ENCODE measurements at places on chromosomes 13 and 19. TPM values are rescaled to one million over a fixed set of nuclear protein-coding genes. Genes with fewer than 3 reads are reported as not detected.

Gene ZNF541
- polyA plus RNA-seq, result 0.21 TPM

Gene OR10H1
- polyA plus RNA-seq, result 0.04 TPM

Gene DCT
- polyA plus RNA-seq, result 0.47 TPM

Gene ANO8
- polyA plus RNA-seq, result 10.5 TPM

Gene PLPPR3
- 14.6 TPM for polyA plus RNA-seq

Gene CYP4F11
- polyA plus RNA-seq, result not detected

DNA sequence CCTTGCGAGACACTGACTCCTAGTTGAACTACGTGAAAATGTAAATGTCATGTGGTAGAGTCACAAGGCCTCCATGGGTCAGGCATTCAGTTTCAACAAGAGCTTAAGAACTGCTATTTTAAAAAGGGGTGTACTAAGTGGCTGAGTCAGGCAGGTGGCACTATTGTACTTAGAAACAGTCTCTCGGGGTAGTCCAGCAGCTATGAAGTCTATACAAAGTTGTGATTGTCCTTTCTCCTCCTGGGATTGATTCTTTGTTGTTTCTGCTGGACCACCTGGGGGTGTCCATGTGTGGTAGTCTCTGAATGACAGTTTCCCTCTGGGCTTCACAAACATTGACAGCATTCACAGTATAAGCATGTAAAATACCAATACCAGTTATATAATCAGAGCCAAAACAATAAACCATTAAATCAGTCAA, 33.0 kb downstream of the UGGT2 start:
- DNase-seq, result peak; percentile 39

DNA sequence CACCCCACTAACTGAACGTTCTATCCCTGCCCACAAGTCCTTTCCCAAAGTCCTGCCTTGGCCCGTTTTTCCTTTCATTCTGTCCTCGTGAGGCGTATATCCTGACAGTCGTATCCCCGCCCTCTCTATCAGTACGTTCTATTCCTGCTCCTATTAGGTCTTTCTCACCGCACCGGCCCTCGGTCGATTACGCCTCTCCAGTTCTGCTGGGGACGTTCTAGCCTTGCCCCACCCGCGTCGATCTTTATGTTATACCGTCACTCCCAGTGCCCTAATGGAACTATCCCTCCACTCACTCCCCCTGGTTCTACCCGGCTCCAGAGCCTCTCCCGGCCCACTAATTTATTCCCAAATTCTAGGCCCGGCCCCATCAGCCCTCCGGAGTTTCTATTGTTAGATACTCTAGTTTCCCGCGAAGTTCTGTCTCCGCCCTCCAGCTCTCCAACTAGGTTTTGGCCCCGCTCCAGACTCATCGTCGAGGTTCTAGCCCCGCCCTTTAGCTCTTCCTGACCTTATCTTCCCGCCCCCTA, 2.0 kb downstream of the PLAUR start:
- no peak for DNase-seq

DNA sequence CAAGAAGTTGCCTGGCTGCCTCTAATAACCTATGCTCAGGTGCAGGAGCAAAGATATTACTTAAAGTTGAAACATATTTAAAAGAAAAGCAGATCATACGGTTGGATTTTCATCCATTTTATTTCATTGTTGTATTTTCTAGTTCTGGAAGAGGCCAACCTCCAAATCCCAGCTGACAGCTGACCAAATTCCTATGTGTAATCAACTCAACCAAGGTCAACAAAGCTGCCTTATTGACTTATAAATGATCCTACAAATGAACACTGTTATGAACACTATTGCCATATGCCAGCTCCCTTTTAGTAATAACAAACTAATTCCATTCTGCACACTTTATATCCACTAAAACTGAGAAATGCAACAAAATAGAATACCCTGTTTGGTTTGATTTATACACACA, 1537.4 kb downstream of the SLITRK1 start:
- no peak for DNase-seq

GRCh38 chr19:57103573-57104277, 16.1 kb upstream of the USP29 start:
- DNase-seq, result peak; percentile 72

DNA sequence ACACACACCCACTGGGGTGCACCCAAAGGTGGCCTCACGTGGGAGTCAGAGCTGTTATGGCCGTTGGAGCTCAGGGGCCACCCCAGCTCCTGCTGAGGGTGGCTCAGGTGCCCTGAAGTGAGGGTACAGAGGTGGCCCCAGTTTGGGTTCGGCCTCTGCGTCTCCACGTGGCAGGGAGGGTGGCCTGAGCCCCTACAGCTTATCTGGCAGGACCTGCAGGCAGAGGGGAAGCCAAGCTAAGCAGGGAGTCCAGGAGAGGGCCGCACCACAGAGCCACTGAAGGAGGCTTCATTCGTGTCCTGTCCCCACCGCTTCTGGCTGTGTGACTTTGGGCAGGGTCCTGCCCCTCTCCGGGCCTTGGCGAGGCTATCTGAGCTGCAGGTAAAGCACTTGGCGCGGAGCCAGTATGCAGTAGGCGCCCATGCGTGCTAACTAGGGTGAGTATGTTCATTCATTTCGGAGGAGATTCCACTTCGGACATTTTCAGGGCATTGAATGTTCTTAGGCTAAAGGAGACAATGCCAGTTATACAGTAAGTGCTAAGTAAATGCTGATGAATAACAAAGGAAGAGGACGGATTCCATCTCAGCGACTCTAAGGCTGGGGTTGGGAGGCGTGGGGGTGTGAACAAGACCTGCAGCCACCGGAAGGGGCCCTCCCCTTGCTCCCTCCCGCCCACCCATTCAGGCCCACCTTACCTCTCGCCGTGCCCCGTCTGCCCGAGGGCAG, 4.9 kb downstream of the REX1BD start:
- DNase-seq, result no peak

- peak; percentile 4 for DNase-seq
Observed at GRCh38 chr13:77099415-77099814, 72.5 kb upstream of the FBXL3 start.

GRCh38 chr13:84831666-84832657, 949.7 kb upstream of the SLITRK1 start:
- DNase-seq, result no peak

DNA sequence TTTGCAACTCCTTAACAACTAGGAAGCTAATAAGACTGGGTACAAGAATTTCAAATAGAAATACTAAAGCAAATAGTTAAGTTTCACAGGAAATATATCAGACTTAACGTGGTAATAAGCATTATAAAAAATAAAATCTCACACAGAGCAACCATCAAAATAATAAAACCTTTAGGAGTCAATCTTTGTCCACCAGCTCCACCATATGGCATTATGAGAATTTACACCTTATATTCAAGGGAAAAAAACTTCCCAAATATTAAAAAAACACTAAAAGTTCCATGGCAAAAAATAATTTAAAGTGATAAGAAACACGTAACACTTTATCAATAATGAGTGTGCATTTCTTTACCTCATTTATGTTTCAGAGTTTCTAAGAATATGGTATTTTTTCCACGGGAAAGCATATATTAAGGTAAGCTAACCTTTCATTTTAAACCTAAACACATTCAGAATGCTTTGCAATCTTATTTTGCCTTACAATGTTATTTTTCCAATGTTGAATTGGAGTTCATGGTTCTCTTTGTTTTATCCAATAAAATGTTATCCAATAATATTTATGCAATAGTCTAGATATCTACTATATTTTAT, 423.2 kb upstream of the SGCG start:
- no peak for DNase-seq

- DNase-seq, result no peak
Observed at GRCh38 chr19:49151267-49152118, 3.7 kb downstream of the HRC start.

GRCh38 chr13:21034603-21035191, 26.7 kb downstream of the LATS2 start:
- no peak for DNase-seq

DNA sequence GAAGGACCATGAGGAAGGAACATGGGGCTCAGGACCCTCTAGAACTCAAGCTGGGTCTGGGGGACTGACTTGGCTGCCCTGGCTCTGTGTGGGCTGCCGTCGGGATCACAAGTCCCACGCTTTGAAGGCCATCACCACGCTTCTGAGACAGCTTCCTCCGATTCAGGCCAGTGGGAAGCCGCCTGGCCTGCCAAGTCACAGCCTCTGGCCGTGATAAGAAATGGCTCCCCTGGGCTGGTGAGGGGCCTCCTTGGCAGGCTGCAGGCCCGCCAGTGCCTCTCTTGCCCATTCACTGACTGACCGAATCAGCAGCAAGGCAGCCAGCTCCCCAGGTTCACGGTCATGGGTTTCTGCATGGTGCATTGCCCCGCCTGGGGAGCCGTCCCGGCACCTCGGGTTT, 48.8 kb downstream of the COMP start:
- no peak for DNase-seq

GRCh38 chr13:40966298-40966697, 52.8 kb downstream of the ELF1 start:
- DNase-seq, result no peak

DNA sequence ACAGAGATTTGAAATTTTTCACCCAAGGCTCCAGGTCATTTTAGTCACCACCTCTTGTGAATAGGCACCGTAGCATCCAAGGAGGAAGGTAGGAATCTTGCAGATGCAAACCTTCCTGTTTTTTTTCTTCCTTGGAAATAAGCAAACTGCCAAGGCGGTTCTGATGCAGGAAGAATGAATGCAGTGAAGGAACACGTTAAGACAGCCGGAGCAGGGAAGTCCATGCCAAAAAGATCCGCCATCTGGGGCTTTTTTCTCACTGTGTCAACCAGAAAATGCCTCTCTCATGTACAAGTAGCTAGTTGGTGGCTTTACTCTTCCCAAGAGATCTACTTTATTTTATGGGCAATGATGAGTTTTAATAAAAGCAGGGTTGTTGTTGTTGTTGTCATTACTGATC, 142.4 kb downstream of the ZIC5 start:
- no peak for DNase-seq

- no peak for DNase-seq
Observed at GRCh38 chr13:106373304-106373988, 162.0 kb downstream of the EFNB2 start.

- DNase-seq, result no peak
Observed at GRCh38 chr13:23848646-23849141, 40.5 kb downstream of the MIPEP start.

DNA sequence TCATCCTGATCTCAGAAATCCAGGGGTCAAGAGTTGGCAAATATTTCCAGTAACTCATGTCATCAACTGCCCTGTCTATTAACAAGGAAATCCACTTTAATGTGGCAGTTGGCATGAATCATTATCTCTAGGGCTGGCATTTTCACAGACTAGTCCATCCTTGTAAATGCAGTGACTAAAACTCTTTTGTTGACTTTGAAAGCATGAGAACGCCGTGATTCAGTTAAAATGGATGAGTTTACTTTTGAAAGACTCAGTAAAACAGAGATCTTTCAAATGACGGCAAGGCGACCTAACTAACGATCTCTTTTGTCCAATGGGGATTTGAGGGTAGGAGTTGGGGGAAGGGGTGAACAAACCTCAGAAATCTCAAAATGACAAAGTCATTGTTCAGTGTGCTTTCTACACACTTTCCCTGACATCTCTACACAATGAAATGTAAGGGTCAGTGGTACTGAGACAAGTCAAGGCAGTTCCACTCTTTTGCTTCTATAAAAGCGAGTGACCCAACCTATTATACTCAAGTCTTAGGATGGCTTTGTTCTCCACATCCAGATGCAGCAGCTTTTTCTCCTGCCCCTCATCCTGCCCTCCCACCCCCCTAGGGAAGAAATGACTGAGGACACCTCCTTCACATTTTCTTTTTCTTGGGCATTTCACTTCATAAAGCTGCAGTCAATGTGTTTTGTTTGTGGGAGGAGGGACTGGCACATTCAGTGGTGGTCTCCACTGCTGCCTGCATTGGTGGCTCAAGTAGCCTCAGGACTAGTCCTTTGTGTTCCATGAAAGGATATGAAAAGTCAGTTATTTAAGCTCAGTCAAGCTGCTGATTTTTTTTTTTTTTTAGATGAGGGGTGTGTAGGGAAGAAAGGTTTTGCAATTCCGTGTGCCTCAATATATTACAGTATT, 200.5 kb downstream of the ABCC4 start:
- no peak for DNase-seq

GRCh38 chr13:80708791-80709190, 367.9 kb upstream of the SPRY2 start:
- no peak for DNase-seq

DNA sequence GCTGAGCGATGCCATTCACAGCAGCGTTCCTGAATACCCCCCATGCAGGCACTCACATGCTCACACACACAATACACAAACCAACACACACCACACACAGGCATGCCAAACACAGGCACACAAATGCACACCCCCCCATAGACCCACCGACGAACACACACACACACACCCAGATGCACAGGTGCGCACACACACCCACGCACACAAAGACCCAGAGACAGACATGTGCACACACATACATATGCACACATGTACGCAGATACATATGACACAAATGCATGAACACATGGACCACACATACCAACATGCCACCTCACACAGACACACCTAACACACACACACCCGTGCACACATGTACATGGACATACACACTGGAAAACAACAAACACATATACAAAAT, 7.0 kb upstream of the CSNK1G2 start:
- no peak for DNase-seq

- DNase-seq, result no peak
Observed at GRCh38 chr13:79837741-79838450, 356.9 kb downstream of the NDFIP2 start.

DNA sequence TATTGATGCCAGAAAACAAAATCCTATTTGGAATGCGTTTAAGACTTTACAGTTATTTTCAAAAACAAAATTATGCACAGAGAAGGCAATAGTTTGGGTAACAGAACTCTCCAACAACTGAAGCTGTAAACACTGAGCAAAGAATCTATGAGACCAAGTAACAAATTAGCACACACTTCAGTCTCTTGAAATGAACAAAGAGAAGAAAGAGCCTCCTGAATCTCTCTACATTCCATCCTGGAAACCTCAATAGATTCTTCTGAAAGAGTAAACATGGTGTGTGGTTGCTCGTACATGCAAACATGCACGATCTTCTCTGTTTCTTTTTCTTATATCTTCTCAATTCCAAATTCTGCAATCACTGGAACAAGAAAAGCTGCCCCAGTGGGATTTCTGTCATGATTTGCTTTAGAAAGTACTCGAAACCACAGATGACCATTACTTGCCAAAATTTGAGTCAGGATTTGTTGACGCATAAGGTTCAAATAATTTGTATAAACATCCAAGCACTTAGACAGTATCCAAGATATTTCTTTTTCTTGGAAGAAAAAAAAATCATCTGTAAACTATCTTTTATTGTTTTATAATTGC, 137.9 kb upstream of the DACH1 start:
- DNase-seq, result no peak

DNA sequence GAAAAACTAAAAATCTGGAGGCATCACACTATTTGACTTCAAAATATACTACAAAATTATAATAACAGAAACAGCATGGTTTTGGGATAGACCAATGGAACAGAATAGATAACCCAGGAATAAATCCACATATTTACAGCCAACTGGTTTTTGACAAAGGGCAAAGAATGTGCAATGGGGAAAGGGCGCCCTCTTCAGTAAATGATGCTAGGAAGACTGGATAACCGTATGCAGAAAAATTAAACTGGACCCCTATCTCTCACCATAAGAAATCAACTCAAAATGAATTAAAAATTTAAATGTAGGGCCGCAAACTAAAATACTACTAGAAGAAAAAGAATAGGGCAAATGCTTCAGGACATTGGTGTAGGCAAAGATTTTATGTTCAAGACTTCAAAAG, 440.5 kb upstream of the SGCG start:
- no peak for DNase-seq
